ENCODE measurements at places on chromosomes 5 and 9. TPM values are rescaled to one million over a fixed set of nuclear protein-coding genes. Genes with fewer than 3 reads are reported as not detected.

SLIT3 gene
- total RNA-seq: not detected

IL11RA gene
- total RNA-seq: 4.7 TPM

- no peak for DNase-seq
Observed at GRCh38 chr9:5326893-5327548, 12.7 kb downstream of the RLN1 start.

GRCh38 chr5:96614110-96614691 lies 48.0 kb upstream of the CAST start:
- DNase-seq: peak; percentile 94

DNA sequence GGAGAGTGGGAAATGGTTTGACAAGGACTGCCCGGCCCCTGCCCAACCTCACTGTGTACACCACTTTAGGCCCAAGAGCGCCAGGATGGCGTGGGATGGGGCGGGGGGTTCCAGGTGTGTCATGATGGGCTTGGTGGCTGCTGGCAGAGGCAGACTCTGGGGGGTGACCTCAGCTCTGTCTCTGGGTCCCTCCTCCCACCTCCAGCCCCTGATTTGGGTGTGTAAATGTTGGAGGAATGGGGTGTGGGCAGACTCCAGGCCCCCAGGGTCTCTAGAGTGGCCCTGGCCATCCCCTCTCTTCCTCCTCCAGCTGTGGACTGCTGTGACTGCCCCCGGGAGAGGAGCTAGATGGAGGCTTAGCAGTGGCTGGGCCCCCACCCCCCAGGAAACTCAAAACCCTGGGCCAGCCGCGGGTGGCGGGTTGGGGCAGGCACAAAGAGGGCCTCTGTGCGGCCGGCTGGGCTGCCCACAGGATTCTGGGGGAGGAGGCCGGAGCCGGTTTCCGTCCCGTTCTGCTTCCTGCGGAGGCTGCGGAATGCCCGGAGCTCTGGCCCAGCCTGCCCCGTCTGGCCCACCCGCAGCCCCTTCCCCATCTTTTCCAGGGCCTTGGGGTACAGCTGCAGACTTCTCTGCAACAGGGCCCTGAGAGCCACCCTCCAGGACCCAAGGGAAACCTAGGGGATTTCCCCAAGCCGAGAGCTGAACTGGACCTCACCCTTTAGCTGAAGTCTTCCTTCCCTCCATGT lies 23.1 kb downstream of the CXXC5 start:
- DNase-seq: no peak

DNA sequence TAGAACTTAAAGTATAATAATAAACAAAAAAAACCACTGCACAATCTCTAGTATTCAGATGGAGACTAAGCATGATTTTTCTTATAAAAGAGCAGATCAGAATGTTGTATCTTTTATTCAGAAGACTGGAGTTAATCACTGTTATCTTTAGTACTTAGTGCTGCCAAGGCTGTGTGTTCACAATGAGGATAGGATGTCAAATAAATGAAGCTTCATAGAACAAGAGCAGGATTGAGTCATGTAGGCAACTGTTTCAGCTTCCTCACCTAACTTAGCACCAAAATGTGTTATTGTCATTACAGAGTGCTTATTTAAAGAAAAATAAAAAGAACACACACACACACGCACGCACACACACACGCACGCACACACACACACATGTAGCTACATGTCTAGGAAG lies 58.1 kb upstream of the CDKN2B start:
- DNase-seq: no peak

TGFBR1 gene
- total RNA-seq: 4.9 TPM

GRCh38 chr9:14307989-14308852 lies 5.7 kb downstream of the NFIB start:
- no peak for DNase-seq

DNA sequence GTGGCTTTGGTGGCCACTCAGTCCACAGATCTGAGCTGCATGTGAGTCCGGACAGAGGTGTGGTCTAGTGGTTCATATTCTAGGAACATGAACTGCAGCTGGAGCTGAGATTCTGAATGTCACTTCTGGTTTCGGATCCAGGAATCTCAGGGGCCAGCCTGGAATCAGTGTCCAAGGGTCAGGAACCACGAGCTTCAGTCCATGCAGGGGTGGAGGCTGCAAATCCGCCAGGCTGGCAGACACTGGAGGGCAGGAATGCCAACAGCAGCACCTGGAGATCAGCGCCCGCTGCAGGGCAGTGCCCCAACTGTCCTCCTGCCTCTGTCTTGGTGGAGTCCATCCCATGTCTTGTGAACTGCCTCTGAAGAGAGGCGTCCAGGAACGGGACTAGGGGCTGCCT lies 73.5 kb downstream of the CACNA1B start:
- DNase-seq: no peak

DNA sequence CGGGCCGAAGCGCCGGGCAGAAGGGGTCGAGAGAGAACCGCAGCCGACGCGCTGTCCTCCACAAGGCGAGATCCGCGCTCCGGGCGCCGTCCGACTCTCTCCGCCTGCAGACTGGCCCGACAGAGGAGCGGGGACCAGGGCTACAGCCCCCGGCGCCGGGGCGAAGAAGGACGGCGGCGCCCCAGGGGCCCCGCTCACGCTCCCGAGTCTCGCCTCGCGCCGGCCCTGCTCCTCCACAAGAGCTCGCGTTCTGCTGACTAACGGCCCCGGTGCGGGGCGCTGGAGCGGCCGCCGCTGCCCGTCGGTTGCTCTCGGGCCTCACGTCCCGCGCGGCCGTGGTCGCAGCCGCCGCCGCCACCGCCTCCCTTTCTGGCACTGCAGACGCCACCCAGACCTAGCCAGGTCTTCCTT lies 338 bp downstream of the ABHD17B start:
- no peak for DNase-seq

PCDHGC4 gene
- total RNA-seq: not detected

- no peak for DNase-seq
Observed at GRCh38 chr9:93112116-93112863, 16.3 kb downstream of the CARD19 start.

IFT74 gene
- 4.0 TPM for total RNA-seq

- DNase-seq: no peak
Observed at GRCh38 chr5:93569300-93570160, 11.5 kb downstream of the NR2F1-AS1 start.

SECISBP2 gene
- total RNA-seq: 29.2 TPM

DNA sequence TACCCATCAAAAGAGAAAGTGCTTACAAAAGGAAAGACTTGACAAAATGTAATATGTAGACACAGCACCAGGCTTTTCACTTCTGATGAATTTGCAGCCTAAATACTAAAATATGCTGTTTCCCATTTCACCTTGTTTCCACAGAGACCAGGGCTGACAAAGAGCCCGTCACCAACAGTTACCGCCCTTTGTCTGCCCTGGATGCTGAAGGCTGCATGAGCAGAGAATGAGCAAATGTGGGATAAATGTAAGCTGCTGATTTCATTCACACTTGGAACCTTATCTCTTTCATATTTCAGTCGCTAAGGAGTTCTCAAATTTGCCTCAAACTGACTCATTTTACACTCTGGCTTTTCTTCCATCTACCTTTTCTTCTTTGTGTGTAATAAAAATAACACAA lies 213.9 kb downstream of the TMEM167A start:
- no peak for DNase-seq

DNA sequence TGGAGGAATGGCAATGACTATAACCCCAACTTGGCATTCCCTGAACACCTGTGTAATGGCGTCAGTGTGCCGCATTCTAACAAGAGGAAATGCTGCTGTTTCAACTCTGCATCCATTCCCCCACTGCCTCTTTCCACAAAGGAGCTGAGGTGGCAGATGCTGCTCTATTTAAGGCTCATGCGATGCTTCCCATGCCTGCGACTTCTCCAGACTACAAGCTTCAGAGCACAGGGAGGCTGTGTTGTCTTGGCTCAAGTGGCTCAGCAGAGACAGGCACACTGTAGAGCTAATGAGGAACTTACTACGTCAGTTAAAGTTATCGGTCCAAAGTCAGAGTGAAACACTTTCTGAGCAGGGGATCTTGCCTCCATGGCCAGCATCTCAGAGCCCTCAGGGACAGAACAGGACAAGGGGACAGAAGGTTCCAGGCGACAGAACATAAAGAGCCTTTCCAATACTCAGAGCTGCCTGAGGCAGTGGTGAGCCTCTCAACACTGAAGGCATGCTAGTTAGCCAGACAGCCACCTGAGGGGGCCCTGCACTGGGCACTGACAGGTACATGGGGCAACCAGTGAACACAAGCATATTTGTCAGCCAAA lies 21.8 kb downstream of the TNIP1 start:
- DNase-seq: no peak

SLC36A2 gene
- total RNA-seq: not detected

Data from HT-29 (cell line).